H1 (cell line): ENCODE measurements at places on chromosomes 3 and 15. TPM values are rescaled to one million over a fixed set of nuclear protein-coding genes. Genes with fewer than 3 reads are reported as not detected.

Gene SCN11A
- polyA plus RNA-seq: 0.16 and 0.21 TPM in 2 replicates

Gene ATP13A4
- 0.06 and 0.12 TPM in 2 replicates for polyA plus RNA-seq

Gene LYZL4
- not detected in 2 replicates for polyA plus RNA-seq

Gene SPATA12
- polyA plus RNA-seq: 0.93 and 0.97 TPM in 2 replicates

Gene OR4F15
- not detected in 2 replicates for polyA plus RNA-seq

Gene CAMK2N2
- polyA plus RNA-seq: 4.0 and 6.1 TPM in 2 replicates

Gene GOLGA6L4
- polyA plus RNA-seq: 0.53 and 0.89 TPM in 2 replicates

Gene SNURF
- 6.2 and 9.9 TPM in 2 replicates for polyA plus RNA-seq

Gene RBP2
- polyA plus RNA-seq: not detected in 2 replicates

Gene GABRR3
- polyA plus RNA-seq: not detected in 2 replicates

Gene RBMS3
- 3.7 and 4.2 TPM in 2 replicates for polyA plus RNA-seq

DNA sequence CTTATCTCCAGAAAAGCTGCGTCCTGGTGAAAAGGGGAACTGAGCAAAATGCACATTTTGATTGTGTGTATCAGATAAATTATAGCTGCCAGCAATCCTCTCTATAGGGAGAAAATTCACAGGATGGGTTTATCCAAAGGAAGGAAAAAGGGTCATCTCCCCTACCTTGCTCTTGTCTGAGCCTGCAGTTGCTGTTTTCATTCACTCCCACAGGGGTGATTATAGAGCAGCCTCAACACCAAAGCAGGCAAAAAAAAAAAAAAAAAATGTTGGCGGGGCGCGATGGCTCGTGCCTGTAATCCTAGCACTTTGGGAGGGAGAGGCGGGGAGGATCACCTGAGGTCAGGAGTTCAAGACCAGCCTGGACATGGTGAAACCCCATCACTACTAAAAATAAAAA is 333.7 kb downstream of the ROBO2 start:
- no peaks in the 10 kb centered on the region for H3K4me1 ChIP-seq
- H3K36me3 ChIP-seq: no peaks in the 10 kb centered on the region
- no peaks in the 10 kb centered on the region for H3K27me3 ChIP-seq
- H3K4me3 ChIP-seq: no peak overlapping the region
- no peak overlapping the region for H3K27ac ChIP-seq

DNA sequence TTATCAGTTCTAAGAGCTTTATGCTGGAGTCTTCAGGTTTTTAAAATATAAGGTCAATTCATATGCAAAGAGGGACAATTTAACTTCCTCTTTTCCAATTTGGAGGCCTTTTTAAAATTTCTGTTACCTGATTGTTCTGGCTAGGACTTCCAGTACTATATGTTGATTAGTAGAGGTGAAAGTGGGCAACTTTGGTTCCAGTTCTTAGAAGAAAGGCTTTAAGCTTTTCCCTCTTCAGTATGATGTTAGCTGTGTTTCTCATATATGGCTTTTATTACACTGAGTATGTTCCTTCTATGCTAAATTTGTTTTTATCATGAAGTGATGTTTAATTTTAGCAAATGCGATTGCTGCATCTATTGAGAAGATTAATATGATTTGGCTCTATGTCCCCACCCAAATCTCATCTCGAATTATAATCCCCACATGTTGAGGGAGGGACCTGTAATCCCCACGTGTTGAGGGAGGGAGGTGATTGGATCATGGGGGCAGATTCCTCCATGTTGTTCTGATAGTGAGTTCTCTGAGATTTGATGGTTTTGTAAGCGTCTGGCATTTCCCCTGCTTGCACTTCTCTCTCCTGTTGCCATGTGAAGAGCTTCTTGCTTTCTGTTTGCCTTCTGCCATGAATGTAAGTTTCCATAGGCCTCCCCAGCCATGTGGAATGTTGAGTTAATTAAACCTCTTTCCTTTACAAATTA is 33.8 kb downstream of the FAIM start:
- no peak overlapping the region for H3K4me3 ChIP-seq
- H3K27me3 ChIP-seq: no peaks in the 10 kb centered on the region
- H3K27ac ChIP-seq: no peak overlapping the region
- H3K36me3 ChIP-seq: no peaks in the 10 kb centered on the region

GRCh38 chr3:177598097-177598833 is 401.0 kb upstream of the TBL1XR1 start:
- no peaks in the 10 kb centered on the region for H3K27me3 ChIP-seq
- H3K4me1 ChIP-seq: peaks cover 5% of the 10 kb centered on the region; the same call in 1 of the 2 replicates
- no peaks in the 10 kb centered on the region for H3K36me3 ChIP-seq
- H3K27ac ChIP-seq: no peak overlapping the region
- no peak for DNase-seq

GRCh38 chr15:96514607-96515285 is 184.2 kb downstream of the NR2F2 start:
- no peaks in the 10 kb centered on the region for H3K4me1 ChIP-seq
- no peak for DNase-seq
- no peak overlapping the region for H3K27ac ChIP-seq
- no peaks in the 10 kb centered on the region for H3K27me3 ChIP-seq
- no peak overlapping the region for H3K4me3 ChIP-seq

DNA sequence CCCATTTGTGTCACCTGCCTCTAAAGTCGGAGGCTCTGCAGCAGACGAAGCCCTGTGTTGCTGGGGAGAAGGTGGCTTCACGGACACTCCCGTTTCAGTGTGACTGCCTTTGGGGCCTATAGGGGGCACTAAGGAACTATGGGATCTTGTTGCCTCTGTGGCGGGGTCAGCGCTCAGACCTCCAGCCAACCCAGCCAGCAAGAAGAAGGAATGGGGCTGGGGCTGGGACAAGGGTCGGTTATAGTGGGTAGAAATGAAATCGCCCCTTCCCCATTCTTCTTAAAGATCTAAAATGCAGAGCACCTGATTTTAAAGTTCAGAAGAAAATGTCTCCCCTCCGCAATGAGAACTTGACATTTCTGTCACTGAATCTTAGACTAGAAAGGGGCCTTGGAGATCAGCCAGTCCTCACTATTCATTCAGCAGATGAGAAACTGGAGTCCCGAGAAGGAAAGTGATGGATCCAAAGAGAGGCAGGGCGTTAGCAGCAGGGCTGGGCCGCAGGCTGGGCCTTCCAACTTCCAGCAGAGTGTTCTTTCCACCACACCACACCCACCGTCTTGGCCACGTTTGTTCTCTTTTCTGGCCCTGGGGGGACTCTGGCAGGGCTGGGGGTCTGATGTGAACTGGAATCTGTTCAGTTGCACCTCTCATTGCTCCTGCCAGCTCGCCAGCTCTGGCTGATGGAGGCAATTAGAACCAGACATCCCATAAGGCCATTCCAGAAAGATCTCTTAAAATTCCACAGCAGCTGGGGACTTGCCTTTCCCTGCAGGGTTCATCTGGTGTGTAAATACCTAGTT is 195.4 kb downstream of the OPA1 start:
- H3K4me3 ChIP-seq: no peak overlapping the region
- H3K27ac ChIP-seq: no peak overlapping the region
- H3K36me3 ChIP-seq: no peaks in the 10 kb centered on the region
- DNase-seq: no peak
- H3K4me1 ChIP-seq: peaks cover 12% of the 10 kb centered on the region

GRCh38 chr3:55330756-55331155 is 156.3 kb downstream of the WNT5A start:
- no peaks in the 10 kb centered on the region for H3K27me3 ChIP-seq
- H3K27ac ChIP-seq: no peak overlapping the region

DNA sequence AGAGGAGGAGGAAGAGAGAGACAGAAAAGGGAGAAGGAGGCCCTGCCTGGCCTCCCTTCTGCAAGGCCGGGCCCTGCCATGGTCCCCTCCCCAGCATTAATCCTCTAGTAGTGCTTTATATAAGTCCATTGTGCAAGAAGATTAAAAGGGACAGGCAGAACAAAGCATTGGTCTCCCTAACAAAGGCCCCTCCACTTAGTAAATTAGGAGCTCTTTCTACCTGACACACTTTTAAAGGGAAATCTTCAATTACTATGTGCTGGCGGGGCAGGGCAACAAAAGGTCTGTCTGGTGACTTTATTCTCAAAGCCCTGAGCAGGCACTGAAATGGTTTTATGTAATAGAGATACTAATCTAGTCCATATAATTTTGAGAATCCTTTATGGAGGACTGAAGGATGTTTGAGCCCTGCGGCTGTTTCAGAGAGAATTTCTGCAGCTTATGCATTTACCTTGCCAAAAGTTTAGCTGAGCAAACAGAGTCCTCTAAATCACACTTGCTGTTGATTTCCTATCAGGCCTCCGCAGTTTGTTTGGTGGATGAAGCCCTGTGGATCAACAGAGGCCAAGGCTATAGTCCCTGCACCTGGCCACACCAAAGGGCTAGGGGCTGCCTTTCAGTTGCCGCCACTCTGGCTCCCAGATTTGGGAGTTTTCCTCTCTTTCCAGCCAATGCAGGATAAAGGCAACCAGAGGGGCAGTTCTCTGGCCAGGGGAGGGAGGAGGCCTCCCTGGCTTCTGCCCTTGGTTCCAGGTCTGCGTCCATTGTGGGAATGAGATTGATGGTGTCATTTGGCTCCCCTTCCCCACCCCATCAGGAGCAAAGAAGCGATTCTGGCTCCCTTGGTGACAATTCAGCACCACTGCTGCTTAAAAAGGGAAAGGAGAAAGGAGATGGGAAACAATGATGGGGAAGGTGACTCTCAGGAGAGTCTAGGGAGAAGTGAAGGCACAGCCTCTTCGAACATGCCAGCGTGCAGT is 148.0 kb downstream of the MEGF11 start:
- no peak overlapping the region for H3K4me3 ChIP-seq
- no peak for DNase-seq
- H3K27me3 ChIP-seq: no peaks in the 10 kb centered on the region
- H3K36me3 ChIP-seq: no peaks in the 10 kb centered on the region
- peaks cover 12% of the 10 kb centered on the region for H3K4me1 ChIP-seq

GRCh38 chr3:133230195-133230594 is 169.7 kb upstream of the BFSP2 start:
- no peaks in the 10 kb centered on the region for H3K36me3 ChIP-seq
- no peaks in the 10 kb centered on the region for H3K27me3 ChIP-seq
- no peak overlapping the region for H3K27ac ChIP-seq
- H3K4me3 ChIP-seq: no peak overlapping the region

- no peak for DNase-seq
- H3K27me3 ChIP-seq: no peaks in the 10 kb centered on the region
- no peaks in the 10 kb centered on the region for H3K36me3 ChIP-seq
These were observed 176.5 kb upstream of the PLSCR5 start for GRCh38 chr3:146781606-146782005.

DNA sequence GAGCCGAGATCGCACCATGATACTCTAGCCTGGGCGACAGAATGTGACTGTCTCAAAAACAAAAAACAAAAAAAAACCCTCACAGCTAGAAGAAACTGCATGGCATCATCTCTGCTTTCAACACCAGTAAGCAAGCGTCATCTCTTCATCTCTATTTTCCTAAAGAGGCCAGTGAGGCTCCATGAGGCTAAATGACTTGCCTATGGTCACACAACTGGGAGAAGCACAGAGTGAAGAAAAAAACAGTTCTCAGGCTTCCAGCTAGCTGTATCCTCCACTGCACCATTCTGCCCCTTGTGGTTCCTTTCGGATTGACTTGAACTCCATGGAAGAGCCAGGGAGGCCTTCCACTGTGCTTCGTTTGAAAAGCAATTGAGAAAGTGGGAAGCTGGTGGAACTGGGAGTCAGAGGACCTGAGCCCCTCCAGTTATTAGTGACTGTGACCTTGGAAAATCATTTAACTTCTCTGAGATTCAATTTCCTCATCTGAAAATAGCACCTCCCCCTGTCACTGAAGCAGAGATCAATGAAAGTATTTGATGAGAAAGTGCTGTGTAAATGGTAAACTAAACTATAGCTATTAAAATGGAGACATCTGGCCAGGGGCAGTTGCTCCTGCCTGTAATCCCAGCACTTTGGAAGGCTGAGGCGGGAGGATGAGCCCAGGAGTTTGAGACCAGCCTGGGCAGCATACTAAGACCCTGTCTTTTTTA is 32.1 kb upstream of the DENND4A start:
- no peaks in the 10 kb centered on the region for H3K27me3 ChIP-seq
- H3K27ac ChIP-seq: no peak overlapping the region
- DNase-seq: peak; percentile 70
- H3K36me3 ChIP-seq: no peaks in the 10 kb centered on the region
- H3K4me3 ChIP-seq: no peak overlapping the region

GRCh38 chr3:53051929-53052328 is 6.1 kb upstream of the SFMBT1 start:
- peaks cover 12% of the 10 kb centered on the region for H3K27me3 ChIP-seq
- no peak for DNase-seq
- no peaks in the 10 kb centered on the region for H3K4me1 ChIP-seq
- no peak overlapping the region for H3K27ac ChIP-seq
- H3K36me3 ChIP-seq: no peaks in the 10 kb centered on the region
- no peak overlapping the region for H3K4me3 ChIP-seq

DNA sequence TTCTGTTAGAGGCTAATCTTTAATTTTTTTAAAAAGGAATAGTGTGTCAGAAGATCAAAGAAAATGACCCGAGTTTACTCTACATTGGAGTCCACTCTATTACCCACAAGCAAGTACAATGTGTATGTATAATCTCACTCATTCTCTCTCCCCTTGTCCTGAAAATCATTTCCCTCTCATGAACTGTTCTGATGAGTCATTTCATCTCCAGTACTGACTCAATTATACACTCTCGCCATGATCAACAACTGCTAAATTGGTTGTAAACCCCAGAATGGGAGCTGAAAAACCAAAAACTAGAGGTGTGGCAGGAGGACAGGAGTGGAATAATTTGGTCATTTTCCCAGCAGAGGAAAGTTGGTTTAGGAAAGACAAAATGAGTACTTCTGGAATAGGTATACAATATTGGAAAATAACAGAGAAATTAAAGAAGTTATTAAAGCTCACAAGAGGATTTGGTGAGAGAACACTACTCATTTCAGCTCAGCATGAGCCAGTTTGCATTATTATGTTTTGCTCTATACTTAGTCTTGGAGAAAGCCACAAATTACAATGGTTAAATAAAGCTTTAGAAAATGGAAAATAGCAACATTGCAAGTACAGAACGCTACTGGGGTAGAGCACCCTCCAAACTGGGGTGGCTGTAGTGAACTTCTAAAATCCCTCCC is 144.3 kb upstream of the PFN2 start:
- DNase-seq: no peak
- no peaks in the 10 kb centered on the region; the same call in none of the 2 replicates for H3K4me1 ChIP-seq
- no peaks in the 10 kb centered on the region for H3K36me3 ChIP-seq

GRCh38 chr3:166889241-166889640 is 490.9 kb downstream of the ZBBX start:
- no peak overlapping the region for H3K27ac ChIP-seq
- no peaks in the 10 kb centered on the region for H3K36me3 ChIP-seq
- no peak overlapping the region for H3K4me3 ChIP-seq

DNA sequence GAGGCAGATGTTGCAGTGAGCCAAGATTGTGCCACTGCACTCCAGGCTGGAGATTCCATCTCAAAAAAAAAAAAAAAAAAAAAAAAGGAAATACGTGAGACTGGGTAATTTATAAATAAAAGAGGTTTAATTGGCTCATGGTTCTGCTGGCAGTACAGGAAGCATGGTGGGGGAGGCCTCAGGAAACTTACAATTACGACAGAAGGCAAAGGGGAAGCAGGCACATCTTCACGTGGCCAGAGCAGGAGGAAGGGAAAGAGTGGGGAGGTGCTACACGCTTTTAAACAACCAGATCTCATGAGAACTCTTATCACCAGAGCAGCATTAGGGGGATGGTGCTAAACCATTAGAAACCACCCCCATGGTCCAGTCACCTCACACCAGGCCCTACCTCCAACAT is 138.2 kb upstream of the IL12A start:
- no peak overlapping the region for H3K27ac ChIP-seq
- no peak for DNase-seq
- peaks cover 4% of the 10 kb centered on the region; the same call in 1 of the 2 replicates for H3K4me1 ChIP-seq
- no peaks in the 10 kb centered on the region for H3K27me3 ChIP-seq
- no peak overlapping the region for H3K4me3 ChIP-seq

GRCh38 chr3:137325170-137325569 is 367.4 kb downstream of the IL20RB start:
- no peaks in the 10 kb centered on the region for H3K36me3 ChIP-seq
- no peak overlapping the region for H3K4me3 ChIP-seq
- H3K4me1 ChIP-seq: no peaks in the 10 kb centered on the region
- DNase-seq: no peak
- no peaks in the 10 kb centered on the region for H3K27me3 ChIP-seq
